ENCODE measurements at places on chromosomes 5 and 9.

GRCh38 chr5:11482011-11482410, 422.2 kb downstream of the CTNND2 start:
- DNase-seq, result no peak

DNA sequence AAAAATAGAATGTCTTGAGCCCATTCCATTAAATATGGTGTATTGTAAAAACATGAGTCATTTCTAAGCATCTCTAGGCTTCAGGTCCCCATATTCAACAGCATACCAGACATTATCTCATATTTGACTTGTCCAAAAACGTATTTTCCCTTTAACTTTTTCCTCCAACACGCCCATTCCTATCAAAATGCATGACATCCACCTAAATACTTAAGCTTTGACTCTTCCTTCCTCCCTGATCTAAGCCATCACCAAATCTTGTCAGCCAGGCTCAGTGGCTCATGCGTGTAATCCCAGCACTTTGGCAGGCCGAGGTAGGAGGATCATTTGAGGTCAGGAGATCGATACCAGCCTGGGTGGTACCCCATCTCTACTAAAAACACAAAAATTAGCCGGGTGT, 23.9 kb downstream of the VCP start:
- no peak for DNase-seq

- DNase-seq, result no peak
These were observed 84.4 kb upstream of the SARDH start for GRCh38 chr9:133822430-133823065.

DNA sequence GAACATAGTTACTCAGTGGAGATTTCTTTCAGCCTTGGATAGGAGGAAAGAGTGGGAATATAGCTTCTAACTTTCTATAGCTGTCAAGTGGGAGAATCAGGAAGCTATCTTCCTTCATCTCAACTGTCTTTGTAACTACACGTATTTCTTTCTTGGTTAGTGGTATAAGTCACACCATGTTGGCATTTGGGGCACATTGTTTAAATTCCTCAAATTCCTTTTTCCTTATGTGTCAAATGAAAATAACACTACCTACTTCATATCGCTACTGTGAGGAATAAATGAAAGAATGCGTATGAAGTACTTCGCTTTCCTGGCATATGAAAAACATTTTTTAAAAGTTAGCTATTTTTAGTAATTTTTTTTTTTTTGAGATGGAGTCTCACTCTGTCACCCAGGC, 1082.5 kb upstream of the WWC1 start:
- DNase-seq, result no peak

DNA sequence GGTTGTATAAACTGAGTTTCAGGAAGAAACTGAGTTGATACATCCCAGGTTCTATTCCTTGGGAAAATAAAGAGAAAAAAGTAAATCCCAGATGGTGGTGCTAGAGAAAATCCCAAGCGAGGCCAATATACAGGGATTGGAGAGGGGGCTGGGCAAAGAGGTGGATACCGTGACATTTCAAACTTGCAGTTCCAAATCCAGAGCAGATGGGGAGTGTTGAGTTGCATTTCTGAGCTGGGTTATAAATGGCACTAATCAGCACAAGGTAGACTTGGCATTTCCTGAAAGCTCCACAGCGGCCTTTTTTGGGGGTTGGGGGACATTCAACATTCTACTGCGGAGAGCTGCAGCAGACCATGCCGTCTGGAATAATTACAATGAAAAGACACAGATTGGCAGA, 224.4 kb downstream of the NXNL2 start:
- DNase-seq, result no peak

DNA sequence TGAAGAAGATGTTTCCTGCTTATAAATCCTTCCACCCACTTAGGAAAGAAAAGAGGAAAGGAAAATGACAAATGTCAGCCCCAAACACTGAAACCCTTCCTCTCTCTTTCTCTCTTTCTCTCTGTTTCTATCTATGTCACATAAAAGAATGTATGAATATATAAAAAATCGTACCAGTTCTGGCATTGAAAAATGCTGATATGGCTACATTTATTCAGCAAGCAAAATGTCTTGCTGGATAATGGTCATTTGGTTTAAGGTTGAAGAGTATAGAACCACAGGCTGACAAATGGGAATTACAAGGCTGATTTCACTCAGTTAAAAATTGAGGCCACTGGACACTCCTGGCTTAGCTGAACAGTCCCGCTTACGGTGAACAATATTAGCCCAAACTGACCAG, 335.9 kb downstream of the PARP8 start:
- DNase-seq, result no peak

DNA sequence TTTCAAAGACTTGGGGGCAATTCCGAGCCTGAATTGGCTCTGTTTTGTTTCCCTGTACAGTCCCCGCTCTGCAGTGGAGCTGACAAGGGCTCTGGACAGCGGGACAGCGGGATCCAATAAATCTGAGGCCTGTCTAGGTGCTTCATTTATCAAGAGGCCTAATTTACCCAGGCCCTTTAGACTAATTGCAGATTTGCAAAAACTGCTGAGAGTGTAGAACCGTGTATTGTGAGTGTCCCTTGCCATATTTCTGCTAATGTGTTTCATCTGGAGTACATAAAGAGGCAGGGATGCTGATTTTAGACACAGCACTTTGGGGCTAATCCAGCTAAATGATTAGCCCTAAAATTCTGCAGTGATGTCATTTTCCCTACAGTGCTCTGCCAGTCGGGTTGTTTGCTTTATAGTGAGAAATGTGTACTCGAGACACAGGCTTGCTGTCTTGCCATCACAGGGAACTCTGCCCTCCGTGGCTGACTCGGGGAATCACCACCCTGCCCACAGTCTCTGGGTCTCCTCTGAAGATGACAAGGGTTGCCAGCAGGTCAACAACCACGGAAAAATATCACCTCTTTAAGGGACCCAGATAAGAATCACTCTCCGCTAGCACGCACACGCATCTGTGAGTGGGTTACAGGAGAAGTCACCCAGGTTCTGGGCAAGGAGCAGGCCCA, 592.0 kb downstream of the BNC2 start:
- no peak for DNase-seq

DNA sequence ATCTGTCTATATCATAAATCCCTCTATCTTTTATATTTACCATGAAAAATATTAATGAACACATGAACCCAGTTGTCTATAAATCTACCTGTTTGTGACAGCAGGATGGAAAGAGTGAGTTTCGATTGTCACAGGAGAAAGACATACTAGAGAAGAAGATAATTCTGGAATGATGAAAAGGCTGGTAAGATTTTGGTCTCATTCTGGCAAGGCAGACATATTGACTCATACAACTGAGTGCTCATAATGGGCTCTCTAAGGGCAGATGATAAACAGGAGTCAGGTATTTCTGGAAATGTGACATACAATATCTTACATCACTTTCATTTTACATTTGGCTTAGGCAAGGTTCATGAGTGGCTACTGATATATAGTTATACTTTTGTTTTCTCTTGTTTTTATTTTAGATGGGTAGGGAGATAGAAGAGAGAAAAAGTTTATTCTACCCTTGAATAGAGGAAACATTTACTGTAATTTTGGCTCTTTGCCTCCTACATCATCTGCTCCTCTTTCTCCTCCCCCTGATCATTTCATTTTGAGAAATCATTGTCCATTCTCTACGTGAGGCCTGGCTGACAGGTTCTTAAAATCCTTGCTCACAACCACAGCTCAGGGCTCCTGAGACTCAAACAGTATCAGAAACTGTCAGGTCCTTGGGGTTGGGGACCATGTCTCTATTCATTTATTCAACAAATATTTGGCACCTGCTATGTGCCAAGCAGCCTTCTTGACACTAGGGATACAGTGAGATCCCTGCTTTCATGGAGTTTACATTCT, 14.4 kb downstream of the ELOVL7 start:
- DNase-seq, result no peak

- DNase-seq, result no peak
These were observed 152.2 kb downstream of the CAVIN4 start for GRCh38 chr9:100730086-100730485.

- DNase-seq, result peak; percentile 71
These were observed 205.1 kb downstream of the RAB3C start for GRCh38 chr5:58787987-58788386.

DNA sequence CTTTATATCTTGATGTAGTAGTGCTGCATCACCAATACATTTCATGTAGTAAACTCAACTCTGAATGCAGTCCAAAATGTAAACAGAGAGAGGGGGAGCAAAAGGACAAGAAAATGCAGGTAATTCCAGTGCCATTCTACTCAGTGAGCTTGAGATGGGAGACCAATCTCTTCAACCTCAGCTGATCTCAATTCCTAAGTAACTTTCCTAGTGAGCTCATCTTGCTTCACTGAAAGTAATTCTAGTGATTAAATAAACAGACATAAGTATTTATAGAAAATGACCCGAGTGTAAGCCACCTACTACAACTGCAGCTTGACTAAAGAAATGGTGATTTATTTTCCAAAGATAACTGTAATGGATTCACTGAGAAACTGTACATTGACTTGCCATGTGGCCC, 424.5 kb downstream of the DMRT2 start:
- DNase-seq, result no peak

- DNase-seq, result no peak
These were observed 28.0 kb upstream of the FCN1 start for GRCh38 chr9:134945509-134946275.

- DNase-seq, result no peak
These were observed 453 bp upstream of the DOK3 start for GRCh38 chr5:177509991-177510566.

- no peak for DNase-seq
These were observed 160.8 kb upstream of the PAPPA start for GRCh38 chr9:115992834-115993233.

- DNase-seq, result no peak
These were observed 19.2 kb downstream of the TEX53 start for GRCh38 chr9:114638404-114638803.

DNA sequence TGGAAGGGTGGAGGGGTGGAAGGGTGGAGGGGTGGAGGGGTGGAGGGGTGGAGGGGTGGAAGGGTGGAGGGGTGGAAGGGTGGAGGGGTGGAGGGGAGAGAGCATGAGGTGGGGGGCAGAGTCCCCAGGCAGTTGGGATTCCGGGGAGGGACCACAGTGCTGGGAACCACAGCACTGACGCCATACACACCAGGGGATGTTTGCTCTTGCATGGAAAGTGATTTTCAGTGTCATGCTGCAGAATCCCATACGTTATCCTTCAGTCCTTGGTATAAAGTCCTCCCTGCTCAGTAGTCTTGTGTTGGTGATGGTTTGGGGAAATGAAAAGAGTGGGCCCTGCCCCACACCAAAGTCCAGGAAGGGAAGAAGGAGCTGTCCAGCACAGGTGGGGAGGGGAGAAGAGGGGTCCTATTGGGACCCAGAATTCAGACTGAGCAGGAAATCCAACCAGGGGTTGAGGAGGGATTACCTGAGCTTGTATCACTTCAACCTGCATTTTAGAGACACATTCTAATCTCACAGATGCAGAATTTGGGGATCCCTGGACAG, 5.5 kb upstream of the FIBCD1 start:
- no peak for DNase-seq

GRCh38 chr5:97383996-97384395, 200.9 kb upstream of the RIOK2 start:
- DNase-seq, result no peak

All from NCI-H1105 (cell line).